Stimulated activated CD8-positive, alpha-beta memory T cell treated with anti-CD3 and anti-CD28 coated beads, Interleukin-12 subunit alpha, Interleukin-12 subunit beta, amount 100 ng/mL, for 4 hours (primary cell): ENCODE measurements at places on chromosomes 13 and 19.

DNA sequence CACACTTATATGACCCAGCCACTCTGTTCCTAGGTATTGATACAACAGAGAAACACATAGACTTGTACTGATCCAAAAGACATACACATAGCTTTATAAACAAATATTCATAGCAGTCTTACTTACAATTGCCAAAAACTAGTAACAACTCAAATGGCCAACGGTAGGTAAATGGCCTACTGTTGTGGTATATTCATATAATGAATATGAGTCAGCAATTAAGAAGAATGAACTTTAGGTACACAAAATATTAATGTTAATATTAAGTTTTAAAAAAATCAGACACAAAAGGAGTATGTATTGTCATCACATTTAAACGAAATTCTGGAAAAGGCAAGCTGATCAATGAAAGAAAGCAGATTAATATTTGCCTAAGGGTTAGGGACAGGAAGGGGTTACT lies 19.7 kb downstream of the KPNA3 start:
- no peak for DNase-seq

DNA sequence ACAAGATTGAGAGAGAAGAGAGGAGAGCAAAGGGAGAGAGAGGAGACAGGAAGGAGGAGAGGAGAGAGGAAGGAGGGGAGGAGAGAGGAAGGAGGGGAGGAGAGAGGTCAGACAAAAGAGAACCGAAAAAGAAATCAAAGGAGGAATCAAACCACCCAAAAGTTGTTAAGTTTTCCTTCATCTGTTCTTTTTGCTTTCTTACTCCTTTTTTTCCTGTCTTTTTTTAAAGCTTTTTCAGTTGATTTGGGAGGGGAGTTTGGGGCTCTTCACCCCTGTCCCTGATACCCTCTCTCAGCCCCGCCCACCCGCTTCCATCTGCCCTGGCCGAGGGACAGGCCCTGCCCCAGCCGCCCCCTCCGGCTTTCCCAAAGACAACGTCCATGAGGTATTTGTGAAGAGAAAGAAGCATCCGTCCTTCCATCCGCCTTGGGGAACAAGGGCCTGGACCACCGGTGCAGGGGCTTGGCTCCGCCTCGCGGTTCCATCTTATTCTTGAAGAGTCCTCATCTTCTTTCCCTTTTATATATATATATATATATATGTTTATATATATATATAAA lies 13.3 kb downstream of the ZNF574 start:
- no peak for DNase-seq

- no peak for DNase-seq
These were observed 19.8 kb upstream of the GNA15 start for GRCh38 chr19:3115916-3116602.

DNA sequence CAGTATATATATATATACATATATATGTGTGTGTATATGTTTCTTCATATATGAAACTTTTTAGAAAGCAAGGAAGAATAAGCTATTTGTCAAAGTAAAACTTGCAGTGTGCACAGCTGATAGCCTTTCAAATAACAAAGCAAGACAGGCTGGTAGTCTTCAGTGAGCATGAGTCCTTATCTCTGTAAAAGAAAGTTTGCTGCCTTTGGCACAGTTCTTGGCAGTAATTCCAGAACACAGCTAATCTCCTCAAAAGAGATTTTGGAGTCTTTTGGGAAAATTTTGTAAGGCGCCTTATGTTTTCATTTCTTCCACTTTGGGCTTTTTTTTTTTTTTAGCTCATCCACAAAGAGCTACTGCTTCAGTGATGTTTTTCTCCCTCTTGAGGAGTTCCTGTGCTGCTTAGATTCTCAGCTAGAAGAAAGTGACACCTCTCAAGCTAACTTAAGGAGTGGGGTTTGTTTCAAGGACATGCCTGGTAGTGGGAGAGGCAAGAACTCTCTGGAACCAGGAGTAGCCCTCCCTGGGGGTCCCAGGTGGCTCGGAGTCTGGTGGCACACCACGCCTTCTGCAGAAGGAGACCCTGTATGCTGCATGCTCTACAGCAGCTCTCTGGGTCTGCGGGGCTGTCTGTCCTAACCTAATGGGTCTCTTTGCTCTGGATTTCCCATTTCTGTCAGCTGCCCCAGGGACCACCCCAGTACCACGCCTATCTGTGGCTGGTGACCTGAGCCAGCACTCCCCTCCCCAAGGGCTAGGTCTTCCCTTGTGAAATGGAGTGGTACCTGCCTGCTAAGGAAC lies 58.8 kb downstream of the TNFRSF19 start:
- no peak for DNase-seq

GRCh38 chr13:111919849-111920248 lies 147.1 kb upstream of the SOX1 start:
- DNase-seq: no peak

- no peak for DNase-seq
These were observed 616.4 kb downstream of the EFNB2 start for GRCh38 chr13:105918842-105919741.

DNA sequence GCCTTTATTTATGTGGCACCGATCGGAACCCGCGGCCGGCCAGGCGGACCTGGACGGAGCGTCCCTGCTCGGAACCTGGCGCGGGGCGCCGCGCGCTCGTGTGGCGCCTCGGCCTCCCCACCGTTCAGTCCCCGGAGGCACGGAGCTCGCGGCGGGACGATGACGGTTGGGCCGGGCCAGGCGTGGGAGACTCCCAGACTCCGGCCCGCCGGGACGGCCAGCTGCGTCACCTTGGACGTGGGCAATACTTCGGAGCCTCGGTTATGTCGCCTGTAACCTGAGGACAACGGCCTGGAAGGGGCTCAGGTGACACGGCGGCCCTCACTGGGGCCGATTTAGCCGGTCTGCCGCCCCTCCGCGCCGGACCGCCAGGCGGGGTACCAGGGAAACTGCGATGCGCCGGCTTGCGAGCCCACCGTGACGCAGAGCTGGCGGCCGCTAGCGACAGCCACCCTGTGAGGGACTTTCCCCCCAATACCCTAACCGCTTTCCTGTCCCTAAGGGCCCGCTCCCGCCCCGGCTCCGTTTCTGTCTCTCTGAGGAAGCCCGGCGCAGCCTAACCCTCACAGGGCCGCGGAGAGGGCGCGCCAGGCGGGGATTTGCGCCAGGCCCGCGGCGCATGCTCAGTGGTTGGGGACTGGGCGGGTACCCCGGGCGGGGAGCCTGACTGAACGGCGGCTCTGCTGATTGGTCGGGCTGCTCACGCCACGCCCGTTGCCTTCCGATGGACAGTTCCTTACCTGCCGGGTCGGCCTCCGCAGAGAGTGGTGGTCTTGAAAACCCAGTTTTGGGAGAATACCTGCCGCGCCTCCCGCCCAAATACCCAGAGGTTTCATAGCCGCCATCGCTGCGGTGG lies 109.5 kb upstream of the DOCK9 start:
- DNase-seq: peak; percentile 90

- no peak for DNase-seq
These were observed 12.6 kb downstream of the FBXO46 start for GRCh38 chr19:45717983-45718650.

GRCh38 chr13:42101821-42102585 lies 53.6 kb downstream of the DGKH start:
- no peak for DNase-seq

GRCh38 chr13:46295491-46296114 lies 83.9 kb downstream of the LRRC63 start:
- peak; percentile 28 for DNase-seq

GRCh38 chr19:20388706-20389225 lies 176.8 kb downstream of the ZNF737 start:
- DNase-seq: no peak

DNA sequence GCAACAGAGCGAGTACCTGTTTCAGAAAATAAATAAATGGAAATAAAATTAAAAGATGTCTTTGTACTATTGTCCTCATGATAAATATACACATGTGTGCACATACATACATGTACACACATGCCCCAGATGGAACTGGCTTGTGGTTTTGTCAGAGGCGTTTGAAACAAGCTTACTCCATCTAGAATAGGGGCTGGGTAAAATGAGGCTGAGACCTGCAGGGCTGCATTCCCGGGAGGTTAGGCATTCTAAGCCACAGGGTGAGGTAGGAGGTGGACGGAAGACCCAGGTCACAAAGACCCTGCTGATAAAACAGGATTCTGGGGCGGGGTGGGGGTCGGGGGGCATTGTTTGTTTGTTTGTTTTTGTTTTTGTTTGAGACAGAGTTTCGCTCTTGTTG lies 8.1 kb upstream of the SIN3B start:
- DNase-seq: no peak

DNA sequence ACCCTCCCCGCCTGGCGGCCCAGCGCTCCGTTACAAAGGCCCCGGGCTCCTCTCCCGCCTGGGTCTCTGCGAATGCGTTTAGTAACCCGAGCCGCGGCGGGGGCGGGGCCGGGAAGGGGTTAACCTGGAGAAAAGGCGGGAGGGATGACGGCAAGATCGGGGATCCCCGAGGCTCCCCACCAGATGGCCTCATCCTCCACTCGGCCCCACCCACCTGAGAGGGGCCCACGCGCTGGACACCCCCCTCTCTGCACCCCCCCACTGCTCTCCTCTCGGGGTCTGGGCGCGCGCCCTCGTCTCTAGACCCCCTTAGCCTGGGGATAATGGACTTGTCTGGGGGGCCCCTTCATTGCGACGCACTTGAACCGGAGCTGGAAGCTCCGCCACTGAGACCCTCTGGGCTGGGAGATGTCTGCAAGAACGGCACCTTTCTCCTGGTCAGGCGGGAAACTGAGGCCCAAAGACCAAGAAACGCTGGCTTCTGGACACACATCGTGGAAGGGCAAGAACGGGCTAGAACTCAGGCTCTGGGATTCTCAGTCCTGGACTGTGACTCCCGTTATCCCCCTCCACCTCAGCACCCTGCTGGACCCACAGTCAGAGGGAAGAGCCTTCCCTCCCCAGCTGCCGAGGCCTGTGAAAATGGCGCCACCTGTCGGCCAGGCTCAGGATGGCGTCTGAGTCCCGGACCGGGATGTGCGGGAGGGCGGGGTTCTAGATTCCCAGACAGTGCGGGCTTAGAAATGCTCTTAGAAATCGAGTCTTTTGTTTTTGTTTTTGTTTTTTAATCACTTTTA lies 2.9 kb upstream of the LTBP4 start:
- DNase-seq: peak; percentile 58

- no peak for DNase-seq
These were observed 4.2 kb downstream of the LYL1 start for GRCh38 chr19:13098277-13099072.

GRCh38 chr13:30071969-30072817 lies 221.8 kb upstream of the UBL3 start:
- DNase-seq: no peak

DNA sequence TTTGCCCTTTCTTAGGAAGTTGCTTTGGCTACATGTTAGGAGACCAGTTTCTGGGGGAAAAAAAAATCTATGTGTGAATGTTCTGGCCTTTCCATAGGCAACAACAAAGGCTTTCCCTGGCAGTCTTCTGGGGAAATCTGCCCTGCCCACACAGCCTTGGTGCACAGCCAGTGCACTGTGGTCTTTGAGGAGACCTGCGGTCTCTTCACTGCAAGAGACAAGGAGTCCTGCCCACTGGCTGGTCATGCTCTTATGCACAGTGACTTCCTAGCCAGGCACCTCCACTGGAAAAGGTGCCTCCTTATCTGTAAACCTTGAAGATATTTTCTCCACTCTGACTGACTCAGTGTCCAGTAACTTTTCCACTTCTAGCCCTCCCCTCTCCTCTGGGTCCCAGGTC lies 155.1 kb downstream of the SUCLA2 start:
- DNase-seq: no peak

DNA sequence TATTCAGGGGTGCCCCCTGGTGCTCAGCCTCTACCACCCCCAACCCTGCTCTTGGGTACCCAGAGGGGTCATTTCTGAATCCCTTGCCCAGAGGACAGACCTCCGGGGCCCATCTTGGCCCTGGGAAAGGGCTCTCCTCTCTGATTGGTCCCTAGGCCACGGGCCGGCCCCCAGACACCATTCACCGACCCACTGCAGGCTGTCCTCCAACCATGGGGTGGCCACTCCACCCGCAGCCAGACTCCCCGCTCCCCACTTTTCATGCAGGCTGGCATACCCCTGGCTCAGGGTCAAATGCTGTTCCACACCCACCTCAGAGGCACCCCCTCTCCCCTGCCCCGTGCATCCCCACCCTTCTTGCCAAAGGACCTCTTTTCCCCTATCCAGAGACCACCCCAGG lies 14.8 kb downstream of the SMIM24 start:
- no peak for DNase-seq

DNA sequence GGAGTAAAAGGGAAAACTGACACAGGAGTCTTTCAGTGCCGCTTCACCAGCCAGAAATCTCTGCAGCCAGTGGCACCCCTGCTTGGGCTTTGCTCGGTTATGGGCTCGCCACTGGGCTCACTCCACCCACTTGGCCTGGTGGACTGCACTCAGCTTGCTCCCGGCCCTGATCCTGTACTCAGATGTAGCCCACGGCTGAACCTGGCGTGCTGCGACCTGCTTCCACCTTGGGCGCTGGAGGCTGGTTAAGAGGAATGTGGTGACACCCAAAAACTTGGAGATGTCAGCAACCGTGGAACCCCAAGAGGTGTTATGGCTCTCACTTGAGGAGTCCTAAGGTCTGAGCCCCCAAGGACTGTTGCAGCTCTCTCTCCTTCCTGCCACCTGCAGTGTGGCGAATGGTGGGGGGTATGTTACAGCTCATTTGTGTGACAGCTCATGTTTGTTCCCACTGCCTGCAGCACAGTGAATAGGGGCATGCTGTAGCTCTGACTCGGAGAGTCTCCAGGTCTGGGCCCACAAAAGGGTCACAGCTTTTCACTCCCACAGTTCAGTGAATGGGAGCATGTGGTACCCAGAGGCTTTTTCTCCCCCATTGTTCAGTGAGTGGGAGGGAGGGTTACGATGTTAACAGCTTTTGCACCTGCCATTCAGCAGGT lies 1124.5 kb upstream of the ATXN8OS start:
- DNase-seq: no peak

DNA sequence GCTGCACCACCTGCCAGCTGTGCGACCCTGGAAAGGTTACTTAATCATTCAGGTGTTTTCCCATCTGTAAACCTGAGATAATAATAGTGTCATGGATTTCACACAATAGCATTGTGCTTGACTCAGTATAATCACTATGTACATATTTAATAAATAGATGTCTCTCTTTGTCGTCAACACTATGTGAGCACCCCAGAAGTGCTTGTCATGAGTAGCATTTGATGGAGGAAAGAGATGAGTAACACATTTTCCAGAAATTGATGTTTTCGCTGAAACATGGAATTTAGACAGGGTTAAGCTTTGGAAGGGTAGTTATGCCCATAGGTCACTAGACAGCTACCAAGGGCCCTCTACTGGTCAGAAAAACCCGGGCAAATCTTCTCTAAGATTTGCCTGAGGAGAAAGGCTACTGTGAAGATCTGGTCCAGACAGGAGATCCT lies 9.5 kb upstream of the MBNL2 start:
- DNase-seq: no peak

GRCh38 chr13:111975539-111976473 lies 91.1 kb upstream of the SOX1 start:
- DNase-seq: no peak

- no peak for DNase-seq
These were observed 275.8 kb downstream of the SHISA2 start for GRCh38 chr13:25775986-25776385.

- DNase-seq: no peak
These were observed 2.8 kb downstream of the ARID3A start for GRCh38 chr19:928471-929202.
